Activated CD4-positive, alpha-beta T cell treated with anti-CD3 and anti-CD28 coated beads, Interleukin-2, Interleukin-6, amounts not matched to agents 100 ng/mL and 50 ng/mL, durations not matched to agents 16 hours and 8 hours (primary cell): ENCODE measurements at places on chromosomes 7 and 10.

GRCh38 chr7:112869111-112869774 is 79.0 kb upstream of the TMEM168 start:
- peak; percentile 69 for DNase-seq

DNA sequence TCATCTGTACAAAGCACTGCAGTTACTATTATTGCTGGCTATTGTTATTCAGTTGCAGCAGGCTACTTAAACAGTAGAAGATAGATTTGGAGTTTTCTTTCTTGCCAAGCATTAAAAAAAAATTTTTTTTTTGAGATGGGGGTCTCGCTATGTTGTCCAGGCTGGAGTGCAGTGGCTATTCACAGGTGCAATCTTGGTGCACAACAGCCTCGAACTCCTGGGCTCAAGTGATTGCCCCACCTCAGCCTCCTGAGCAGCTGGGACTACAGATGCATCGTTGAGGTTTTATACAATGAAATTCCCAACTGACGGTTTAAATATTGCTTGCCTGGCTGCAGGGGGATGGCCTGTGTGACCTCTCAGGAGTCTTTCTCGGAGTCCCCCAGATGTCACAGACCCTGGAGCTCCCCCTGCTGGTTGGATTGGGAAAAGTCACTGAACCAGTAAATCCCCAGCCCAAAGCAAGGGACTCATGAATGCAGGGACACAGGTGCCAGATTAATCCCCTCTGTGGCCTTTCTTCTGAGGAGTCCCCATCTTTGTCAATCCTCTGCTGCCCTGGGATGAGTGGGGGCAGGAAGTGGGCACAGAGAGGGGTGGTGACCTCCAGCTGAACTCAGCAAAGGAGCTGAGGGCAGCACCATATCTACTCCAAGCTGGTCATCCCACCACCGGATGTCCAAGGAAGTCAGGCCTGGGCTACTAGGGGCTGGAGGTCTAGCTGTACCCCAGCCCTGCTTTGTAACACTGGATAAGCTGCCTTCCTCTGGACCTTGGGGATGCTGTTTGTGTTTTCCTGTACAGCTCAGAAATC is 149.6 kb downstream of the C10orf105 start:
- DNase-seq = peak; percentile 85

GRCh38 chr7:81234896-81235295 is 316.0 kb upstream of the SEMA3C start:
- no peak for DNase-seq

GRCh38 chr10:11227103-11227502 is 209.4 kb downstream of the CELF2 start:
- no peak for DNase-seq

DNA sequence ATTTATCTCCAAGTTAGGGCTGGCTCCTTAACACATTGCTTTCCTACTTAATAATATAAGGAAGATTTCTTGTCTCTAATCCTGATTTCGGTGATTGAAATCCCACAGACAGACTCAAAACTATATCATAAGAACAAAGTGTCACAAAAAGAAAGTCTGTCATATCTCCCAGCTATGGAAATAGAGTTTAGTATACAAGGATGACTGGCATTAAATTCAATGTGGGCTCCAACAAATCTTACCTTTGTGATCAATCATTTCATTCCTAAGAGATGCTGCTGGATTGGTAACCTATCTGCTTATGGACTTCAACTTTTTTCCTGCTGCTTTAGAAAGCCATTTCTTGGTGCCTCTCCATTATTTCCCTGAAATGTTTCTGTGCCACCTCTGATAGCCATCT is 39.5 kb upstream of the ZRANB1 start:
- no peak for DNase-seq

- DNase-seq = no peak
Measured at GRCh38 chr10:110163192-110163773, 44.1 kb upstream of the MXI1 start.

DNA sequence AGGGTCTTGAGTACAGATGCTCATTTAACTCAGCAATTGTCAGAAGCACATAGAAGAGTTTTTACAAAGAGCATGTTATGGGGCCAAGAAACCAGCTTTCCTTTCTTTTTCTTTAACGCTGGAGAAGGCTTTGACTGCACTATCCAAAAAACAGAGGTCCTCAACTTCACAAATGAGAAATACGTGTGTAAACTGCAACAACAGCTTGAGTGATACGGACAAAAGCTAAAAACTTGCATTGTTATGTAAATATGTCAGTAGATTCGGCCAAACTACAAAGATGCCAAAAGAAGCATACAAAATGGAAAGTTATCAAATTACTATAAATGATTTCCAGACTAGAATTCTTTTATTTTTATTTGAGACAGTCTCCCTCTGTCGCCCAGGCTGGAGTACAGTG is 62.4 kb upstream of the C10orf90 start:
- no peak for DNase-seq

- DNase-seq = peak; percentile 41
Measured at GRCh38 chr7:150754951-150755350, 17.7 kb downstream of the GIMAP5 start.

DNA sequence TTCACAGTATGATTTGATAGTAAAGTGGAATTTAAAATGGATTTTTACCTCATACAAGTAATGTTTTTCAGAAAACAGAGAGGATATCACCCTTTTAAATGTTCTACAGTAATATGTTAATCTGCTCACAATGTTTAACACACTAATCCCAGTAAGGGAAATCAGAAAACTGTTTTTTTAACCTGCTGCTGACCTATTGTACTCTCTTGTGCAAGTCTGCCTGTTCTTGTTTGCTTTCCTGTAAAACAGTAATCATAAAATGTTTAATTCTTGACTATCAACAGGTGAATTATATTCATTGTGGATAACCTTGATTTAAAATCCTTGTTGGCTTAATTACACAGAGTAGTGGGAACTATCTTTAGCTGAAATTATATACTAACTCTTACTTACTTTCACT is 126.4 kb downstream of the GNAT3 start:
- DNase-seq = no peak

- DNase-seq = no peak
Measured at GRCh38 chr10:69321865-69322264, 43.6 kb downstream of the HK1 start.

DNA sequence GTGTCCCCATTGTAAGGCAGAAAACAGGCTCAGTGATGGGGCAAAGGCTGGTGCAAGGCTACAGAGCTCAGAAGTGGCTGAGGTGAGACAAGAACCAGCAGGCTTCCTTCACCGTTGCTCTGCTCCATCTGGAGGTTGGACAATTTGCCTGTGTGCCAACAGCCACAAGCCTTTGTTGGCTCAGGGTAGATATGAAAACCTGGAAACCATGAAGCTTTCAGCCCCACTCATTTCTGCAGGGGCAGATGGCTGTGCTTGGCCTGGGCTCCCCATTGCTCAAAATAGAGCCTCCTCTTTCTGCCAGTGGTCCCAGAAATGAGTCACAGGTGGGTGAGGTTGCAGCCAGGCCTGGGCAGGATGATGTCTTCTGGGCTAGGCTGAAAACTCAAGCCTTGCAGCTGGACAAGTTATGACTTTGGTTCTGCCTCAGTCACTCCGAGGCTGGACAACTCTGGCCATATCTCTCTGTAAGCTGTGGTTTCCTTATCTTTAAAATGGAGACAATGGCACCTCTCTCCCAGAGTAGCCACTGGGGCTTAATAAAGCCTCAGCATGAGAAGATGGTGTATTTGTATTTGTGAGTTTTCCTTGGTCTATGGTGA is 12.2 kb upstream of the ZNF273 start:
- DNase-seq = no peak

DNA sequence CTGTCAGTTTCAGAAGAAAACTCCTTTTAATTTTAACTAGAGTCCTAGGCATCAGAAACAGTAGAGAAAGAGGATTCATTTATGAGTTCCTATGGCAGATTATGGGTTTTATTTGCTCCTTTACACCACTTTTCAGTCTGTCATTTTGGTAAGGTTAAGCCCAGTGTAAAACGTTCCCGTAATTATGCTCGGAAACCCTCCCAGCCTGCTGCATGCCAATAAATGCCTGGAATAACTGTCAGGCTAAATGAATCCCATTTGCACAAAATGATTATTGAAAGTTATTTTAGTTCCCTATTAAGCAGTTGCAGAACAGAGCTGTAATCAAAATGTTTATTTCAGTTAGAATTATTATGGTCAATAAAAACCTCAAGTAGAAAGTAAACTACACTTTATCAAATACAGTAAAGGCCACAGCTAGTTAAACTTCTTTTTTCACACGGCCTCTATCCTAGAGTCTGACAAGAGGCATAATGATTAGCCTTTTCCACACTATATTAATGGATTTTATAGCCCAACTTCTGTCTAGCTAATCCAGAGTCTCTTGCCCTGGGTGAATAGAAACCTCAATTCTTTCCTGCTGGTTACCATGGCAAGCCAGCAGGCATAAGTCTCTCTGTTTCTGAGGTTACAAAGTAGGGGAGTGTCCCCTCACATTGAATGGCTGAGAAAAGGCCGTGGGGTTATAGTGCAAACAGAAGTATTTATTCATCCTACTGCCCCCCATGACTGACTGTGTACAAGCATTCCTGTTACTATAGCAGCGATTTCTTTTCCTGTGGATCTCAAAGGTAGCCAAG is 80.8 kb upstream of the NPVF start:
- no peak for DNase-seq

GRCh38 chr10:11162828-11163599 is 145.3 kb downstream of the CELF2 start:
- DNase-seq = peak; percentile 93

- DNase-seq = no peak
Measured at GRCh38 chr10:35050568-35050967, 39.6 kb downstream of the CUL2 start.

- no peak for DNase-seq
Measured at GRCh38 chr10:78457804-78458482, 424.3 kb downstream of the RPS24 start.

- DNase-seq = no peak
Measured at GRCh38 chr10:26738301-26738911, 40.9 kb downstream of the PDSS1 start.

DNA sequence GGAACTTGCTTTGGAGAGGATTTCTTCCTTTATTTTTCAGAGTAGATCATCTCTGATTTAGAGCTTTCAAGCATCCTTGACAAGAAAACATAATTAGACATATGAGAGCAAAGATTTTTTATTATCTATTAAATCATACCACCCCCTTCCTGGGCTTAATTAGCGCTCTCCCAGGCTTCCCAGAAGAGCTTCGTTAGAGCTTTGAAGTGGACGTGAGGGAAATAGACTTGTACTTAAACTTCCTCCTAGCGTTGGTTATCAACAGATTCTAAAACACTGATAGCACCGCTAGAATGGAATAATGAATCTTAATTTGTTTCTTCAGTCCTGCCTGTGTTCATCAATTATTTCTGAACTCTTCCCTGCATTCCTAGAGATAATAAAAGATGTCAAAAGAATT is 173.9 kb upstream of the STK17A start:
- no peak for DNase-seq

GRCh38 chr7:67589183-67589582 is 592.5 kb downstream of the TYW1 start:
- no peak for DNase-seq

DNA sequence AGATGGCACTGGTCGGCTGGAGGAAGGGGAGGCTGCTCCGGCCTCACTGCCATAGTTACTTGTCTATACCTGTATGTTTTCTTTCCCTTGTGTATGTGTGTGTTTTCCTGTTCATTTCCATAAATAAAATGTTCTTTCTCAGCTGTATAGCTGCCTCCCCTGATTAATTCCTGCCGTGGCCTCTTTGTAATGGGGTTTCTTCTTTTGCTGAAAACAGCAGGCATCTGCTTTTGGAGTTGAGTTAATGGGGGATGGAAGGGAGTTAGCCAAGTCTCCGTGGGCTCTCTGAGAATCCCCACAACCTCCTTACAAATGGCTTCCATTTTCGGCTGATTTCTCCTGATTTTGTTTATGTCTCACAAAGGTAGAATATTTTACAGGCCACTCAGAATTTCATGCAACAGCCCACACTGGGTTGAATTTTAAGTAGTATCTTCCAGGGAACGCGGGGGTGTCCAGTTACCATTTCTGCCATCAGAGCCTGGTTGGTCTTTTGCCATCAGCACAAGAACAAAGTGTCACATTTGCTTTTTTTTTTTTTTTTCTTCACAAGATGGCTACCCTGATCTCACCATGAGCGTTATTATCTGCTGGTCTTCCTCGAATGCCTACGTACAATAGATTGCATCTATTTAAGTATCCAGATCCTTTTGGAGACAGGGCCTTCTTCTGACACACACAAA is 88.1 kb upstream of the NRP1 start:
- DNase-seq = no peak

- peak; percentile 13 for DNase-seq
Measured at GRCh38 chr10:69573056-69573806, at the start of gene NEUROG3. Gene NEUROG3 (minus strand): TSS chr10:69573422. CDS start chr10:69573043, 379 bp downstream.

- no peak for DNase-seq
Measured at GRCh38 chr10:88983206-88983605, 7.4 kb upstream of the FAS start.

- no peak for DNase-seq
Measured at GRCh38 chr10:72223743-72224101, 7.6 kb upstream of the ASCC1 start.

GRCh38 chr10:12051241-12051640 is 8.6 kb upstream of the UPF2 start:
- DNase-seq = no peak

DNA sequence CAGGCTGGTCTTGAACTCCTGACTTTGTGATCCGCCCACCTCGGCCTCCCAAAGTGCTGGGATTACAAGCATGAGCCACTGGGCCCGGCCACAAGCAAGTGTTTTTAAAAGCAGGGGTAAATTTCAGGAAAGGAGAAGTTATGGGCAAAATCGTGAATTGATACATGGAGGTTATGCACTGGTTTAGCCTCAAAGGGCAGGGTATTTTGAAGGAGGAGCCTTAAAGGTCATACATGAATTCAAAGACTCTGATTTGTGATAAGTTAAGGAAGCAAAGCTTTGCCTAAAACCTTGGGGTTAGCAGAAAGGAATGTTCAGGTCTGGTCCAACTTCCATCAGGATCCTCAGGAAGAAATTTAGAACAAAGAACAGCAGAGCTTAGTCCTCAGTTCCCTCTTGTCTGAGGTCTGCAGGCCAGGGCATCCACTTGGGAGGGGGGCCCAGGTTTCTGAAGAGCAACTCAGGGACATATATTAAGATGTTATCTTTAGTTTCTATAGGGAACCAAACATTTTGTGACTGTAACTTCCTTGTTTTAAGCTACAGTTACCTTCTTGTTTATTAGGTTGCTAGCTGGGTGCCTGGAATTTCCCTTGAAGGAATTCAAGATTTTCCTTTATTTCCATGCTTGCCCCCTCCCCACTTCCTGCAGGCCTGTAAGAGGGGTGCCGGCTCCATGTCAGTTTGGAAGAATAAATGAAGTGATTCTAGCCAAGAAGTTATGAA is 2.8 kb upstream of the REPIN1 start:
- no peak for DNase-seq

- no peak for DNase-seq
Measured at GRCh38 chr10:69403519-69403918, 13.2 kb downstream of the TACR2 start.

DNA sequence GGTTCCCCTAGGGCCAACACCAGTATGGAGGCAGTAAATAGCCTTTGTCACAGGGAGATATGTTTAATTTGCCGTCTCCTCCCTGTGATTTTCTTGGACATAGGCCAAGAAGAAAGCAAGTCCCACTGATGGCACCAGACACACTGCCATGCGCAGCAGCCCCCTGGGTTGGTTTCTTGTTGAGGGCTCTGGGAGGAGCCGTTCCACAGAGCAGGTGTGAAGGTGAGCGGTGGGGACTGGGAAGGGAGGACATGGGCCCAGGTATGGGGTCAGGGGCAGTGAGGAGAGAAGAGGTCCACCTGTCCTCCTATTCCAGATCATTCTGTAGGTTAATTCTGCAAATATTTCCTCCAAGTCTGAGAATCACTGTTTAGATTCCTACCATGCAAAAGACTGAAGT is 376.1 kb downstream of the PLXNA4 start:
- no peak for DNase-seq
